ENCODE measurements at places on chromosomes 3 and 15. TPM values are rescaled to one million over a fixed set of nuclear protein-coding genes. Genes with fewer than 3 reads are reported as not detected.

The CADM2 gene
- total RNA-seq: 1.2 TPM

The PRTG gene
- 0.32 TPM for total RNA-seq

The ZNF619 gene
- total RNA-seq: 6.2 TPM

The GOLGA6L9 gene
- total RNA-seq: 3.0 TPM

The RBMS3 gene
- total RNA-seq: 9.6 TPM

The TP63 gene
- not detected for total RNA-seq

The MUC4 gene
- total RNA-seq: 203 TPM

DNA sequence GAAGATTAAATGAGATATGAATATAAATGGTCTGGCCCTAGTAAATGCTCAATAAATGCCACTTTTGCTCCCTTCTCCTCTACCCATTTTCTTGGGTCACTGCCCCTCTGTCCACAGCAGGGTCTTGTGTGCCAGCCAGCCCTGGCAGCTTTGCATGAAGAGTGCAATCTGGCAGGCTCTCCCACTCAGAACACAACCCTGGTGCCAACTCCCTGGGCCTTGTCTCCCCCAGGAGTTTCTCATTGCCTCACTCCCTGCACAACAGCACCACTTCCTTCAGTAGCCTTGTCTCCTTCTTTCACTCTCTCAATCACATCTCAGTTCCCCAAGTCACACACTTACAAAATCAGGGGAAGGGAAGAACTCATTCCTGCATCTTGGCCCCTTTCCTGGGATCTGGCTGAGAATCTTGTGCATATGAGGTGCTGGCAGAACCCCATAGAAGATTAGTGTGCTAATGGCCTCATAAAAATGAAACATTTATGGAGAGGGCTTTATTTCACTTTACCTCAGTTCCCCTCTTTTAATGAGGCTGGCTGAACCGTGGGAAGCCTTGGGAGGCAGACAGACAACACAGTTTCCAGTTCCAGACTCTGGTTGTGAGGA is 445.9 kb upstream of the PROK2 start:
- DNase-seq: no peak
- H3K36me3 ChIP-seq: no peaks in the 10 kb centered on the region
- no peak overlapping the region for H3K4me3 ChIP-seq
- no peak overlapping the region for H3K27ac ChIP-seq

DNA sequence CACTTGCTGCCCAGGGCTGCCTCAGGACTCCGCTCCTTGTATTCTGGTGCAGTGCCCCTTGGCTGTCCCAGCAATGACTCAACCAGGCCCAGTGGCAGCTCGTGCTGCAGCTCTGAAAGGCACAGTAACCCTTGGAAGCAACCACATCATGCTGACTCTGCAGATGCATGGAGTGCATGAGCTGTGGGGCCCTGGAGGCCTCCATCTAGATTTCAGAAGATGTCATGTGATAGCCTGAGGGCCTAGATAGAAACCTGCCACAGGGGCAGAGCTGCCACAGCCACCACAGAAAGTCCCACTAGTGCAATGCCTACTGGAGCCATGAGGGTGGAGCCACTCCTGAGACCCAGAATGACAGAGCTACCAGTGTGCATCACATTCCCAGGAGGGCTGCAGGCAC is 117.1 kb upstream of the SMAD3 start:
- H3K27ac ChIP-seq: no peak overlapping the region
- H3K27me3 ChIP-seq: no peaks in the 10 kb centered on the region
- H3K36me3 ChIP-seq: no peaks in the 10 kb centered on the region
- H3K4me1 ChIP-seq: no peaks in the 10 kb centered on the region
- no peak overlapping the region for H3K4me3 ChIP-seq

DNA sequence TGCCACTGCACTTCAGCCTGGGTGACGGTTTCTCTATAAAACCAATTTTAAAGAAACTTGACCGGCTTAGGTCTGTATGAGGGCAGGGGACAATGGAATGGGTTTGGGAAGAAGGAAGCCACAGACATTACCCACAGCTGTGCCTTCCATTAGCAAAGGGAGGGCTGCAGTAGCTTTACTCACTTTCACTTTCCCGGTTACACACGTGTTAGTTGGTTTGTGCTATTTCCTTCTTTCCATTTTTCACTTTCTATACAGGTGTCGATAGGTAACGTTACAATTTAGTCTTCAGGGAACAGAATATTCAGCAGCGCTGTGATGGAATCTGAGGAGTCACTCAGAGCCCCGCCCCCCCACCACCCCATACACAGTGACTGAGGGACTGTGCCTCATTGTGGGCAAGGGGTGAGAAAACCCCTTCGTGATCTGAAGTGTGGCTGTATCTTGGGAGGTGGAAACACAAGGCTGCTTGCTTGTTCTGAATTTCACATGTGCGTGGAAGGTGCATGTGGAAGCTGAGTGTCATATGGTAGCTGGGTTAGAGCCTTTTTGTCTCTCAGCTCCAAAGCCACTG is 44.8 kb upstream of the RPL32 start:
- H3K36me3 ChIP-seq: no peaks in the 10 kb centered on the region
- no peak overlapping the region for H3K4me3 ChIP-seq
- no peak for DNase-seq

DNA sequence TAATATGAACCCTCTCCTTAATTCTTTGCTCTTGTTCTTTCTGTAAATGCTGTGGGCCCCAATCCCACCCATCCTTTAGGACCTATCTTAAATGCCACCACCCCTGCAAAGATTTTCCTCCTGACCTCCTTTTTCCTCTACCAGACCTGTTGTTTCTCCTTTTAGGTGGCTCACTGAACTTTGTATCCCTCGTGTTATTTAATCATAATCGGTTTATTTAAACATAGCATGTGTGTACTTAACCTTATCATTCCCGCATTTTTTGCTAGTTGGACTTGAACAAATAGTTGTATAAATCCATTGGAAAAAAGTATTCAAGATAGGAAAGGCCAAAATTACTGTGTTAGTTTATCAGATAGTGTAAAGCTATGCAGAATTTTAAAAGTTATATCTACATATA is 988 bp upstream of the NFKBIZ start:
- H3K27ac ChIP-seq: peak overlapping the region; percentile 99
- peaks cover 2% of the 10 kb centered on the region for H3K36me3 ChIP-seq
- peak overlapping the region; percentile 85 for H3K4me3 ChIP-seq
- peaks cover 10% of the 10 kb centered on the region for H3K4me1 ChIP-seq

Data from colonic mucosa (tissue), 4 donors.